Spleen (tissue), 13 donors: ENCODE measurements at places on chromosomes 5 and 9. TPM values are rescaled to one million over a fixed set of nuclear protein-coding genes. Genes with fewer than 3 reads are reported as not detected.

GRCh38 chr5:156896546-156896945 lies 46.5 kb downstream of the PPP1R2B start:
- no peaks in the 10 kb centered on the region for H3K27me3 ChIP-seq
- H3K4me3 ChIP-seq: no peak overlapping the region
- no peak overlapping the region for H3K27ac ChIP-seq

DNA sequence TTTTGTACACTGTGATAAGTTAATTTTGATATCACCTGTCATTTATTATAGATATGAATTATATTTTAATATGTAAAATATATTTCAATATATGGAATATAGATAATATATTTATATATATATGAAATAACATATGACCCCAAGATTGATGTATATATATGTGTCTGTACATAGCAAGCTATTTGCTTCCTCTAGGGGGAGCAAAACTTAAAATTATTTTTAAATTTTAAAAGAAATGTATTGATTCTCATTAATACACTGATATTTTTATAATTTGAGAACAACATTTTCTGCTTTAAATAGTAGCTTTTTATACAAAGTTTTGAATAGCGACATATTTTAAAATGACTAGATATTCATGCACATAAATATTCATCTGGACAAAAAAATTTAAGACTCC lies 272.0 kb downstream of the DMRTA1 start:
- DNase-seq: no peak
- H3K4me1 ChIP-seq: no peaks in the 10 kb centered on the region
- H3K27me3 ChIP-seq: no peaks in the 10 kb centered on the region
- H3K36me3 ChIP-seq: no peaks in the 10 kb centered on the region
- H3K4me3 ChIP-seq: no peak overlapping the region

DNA sequence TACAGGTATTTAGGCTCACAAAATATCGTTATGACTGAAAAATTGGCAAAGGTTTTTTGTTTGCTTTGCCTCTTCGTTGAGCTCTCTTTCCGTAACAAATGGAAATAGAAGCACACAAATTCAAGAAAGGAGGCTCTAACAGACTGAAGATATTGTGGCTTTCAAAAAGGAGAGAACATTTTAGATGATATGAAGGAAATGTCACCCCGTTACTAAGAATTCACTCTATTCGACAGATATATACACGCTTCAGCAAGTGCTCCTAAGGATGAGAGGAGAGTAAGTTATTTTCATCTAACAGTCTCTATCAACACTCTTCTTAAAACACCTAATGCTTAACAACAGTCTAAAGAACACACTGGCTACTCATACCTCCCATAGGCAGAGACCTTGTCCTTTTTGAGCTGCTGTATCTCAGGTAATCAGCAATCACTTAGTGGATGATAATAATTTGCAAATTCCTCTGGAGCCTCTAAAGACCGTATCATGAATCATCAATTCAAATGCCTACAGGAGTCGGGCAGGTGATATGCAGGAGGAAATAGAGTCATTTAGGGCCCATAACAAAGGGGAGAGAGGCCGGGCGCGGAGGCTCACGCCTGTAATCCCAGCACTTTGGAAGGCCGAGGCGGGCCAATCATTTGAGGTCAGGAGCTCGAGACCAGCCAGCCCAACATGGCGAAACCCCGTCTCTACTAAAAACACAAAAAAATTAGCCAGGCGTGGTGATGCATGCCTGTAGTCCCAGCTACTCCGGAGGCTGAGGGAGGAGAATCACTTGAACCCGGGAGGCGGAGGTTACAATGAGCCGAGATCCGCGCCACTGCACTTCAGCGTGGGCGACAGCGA lies 1.4 kb upstream of the HSDL2 start:
- H3K27me3 ChIP-seq: no peaks in the 10 kb centered on the region
- peak overlapping the region; percentile 75 for H3K4me3 ChIP-seq
- peak; percentile 82 for DNase-seq
- H3K4me1 ChIP-seq: peaks cover 33% of the 10 kb centered on the region
- H3K36me3 ChIP-seq: no peaks in the 10 kb centered on the region

DNA sequence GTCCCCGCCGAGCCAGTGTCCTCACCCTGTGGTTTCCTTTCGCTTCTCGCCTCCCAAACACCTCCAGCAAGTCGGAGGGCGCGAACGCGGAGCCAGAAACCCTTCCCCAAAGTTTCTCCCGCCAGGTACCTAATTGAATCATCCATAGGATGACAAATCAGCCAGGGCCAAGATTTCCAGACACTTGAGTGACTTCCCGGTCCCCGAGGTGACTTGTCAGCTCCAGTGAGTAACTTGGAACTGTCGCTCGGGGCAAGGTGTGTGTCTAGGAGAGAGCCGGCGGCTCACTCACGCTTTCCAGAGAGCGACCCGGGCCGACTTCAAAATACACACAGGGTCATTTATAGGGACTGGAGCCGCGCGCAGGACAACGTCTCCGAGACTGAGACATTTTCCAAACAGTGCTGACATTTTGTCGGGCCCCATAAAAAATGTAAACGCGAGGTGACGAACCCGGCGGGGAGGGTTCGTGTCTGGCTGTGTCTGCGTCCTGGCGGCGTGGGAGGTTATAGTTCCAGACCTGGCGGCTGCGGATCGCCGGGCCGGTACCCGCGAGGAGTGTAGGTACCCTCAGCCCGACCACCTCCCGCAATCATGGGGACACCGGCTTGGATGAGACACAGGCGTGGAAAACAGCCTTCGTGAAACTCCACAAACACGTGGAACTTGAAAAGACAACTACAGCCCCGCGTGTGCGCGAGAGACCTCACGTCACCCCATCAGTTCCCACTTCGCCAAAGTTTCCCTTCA lies 1.4 kb downstream of the GLIS3 start:
- H3K4me3 ChIP-seq: peak overlapping the region; percentile 71
- no peak for DNase-seq
- H3K27ac ChIP-seq: peak overlapping the region; percentile 88
- no peaks in the 10 kb centered on the region for H3K36me3 ChIP-seq
- peaks cover 26% of the 10 kb centered on the region for H3K27me3 ChIP-seq

DNA sequence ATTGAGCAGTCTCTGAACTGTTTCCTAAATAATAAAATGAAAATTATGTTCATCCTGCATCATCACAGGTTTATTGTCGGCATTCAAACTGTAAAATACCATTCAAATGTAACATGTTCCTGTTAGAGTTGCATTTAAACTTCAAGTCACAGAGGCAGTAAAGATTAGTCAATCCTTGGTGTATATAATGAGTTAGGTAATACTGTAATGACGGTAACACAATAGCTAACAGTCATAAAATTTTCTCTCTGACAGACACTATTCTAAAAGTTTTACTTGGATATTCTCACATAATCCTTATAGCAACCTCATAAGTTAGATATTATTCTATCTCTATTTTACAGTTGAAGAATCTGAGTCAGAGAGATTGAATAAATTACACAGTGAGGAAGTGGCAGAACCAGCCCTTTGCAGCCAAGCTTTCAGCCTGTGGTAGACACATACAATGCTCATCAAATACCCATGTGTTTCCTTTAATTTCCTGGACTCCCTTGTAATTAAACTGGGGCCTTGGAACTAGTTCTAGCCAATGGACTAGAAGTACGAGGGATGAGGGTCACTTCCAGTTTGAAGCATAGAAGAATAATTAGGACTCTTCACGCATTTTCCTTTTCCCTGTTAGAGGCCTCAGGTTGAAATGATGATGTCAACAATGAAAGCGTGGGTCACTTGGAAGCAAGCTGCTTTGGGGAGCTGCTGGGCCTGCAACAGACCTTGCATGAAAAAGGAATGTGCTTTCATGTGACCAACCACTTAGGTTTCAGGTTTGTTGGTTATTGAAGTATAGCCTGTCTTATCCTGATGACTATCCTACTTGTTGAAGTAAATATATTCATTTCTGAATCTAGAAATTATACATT lies 12.3 kb upstream of the CAST start:
- no peaks in the 10 kb centered on the region for H3K36me3 ChIP-seq
- DNase-seq: no peak
- no peak overlapping the region for H3K27ac ChIP-seq
- no peak overlapping the region for H3K4me3 ChIP-seq
- H3K4me1 ChIP-seq: no peaks in the 10 kb centered on the region
- H3K27me3 ChIP-seq: no peaks in the 10 kb centered on the region

TRIM52 gene
- total RNA-seq: 18.9 TPM
